ENCODE measurements at places on chromosomes 2 and 18. TPM values are rescaled to one million over a fixed set of nuclear protein-coding genes. Genes with fewer than 3 reads are reported as not detected.

DTNB gene
- total RNA-seq, result 33.5 TPM

UGT1A4 gene
- total RNA-seq, result not detected

ALK gene
- not detected for total RNA-seq

LIPG gene
- 0.71 TPM for total RNA-seq

IL36B gene
- total RNA-seq, result not detected

PLA2R1 gene
- total RNA-seq, result not detected

KCNIP3 gene
- total RNA-seq, result not detected

AQP4 gene
- not detected for total RNA-seq

EMILIN1 gene
- total RNA-seq, result 0.40 TPM

TMEM18 gene
- 27.0 TPM for total RNA-seq

STAM2 gene
- total RNA-seq, result 14.9 TPM

SCYGR5 gene
- not detected for total RNA-seq

UGGT1 gene
- 67.2 TPM for total RNA-seq

NRP2 gene
- 3.8 TPM for total RNA-seq

MYOM1 gene
- 0.95 TPM for total RNA-seq

PCARE gene
- total RNA-seq, result not detected

ZC3H8 gene
- total RNA-seq, result 27.1 TPM

CHST10 gene
- 6.2 TPM for total RNA-seq

IL1B gene
- 0.37 TPM for total RNA-seq

SOX11 gene
- not detected for total RNA-seq

GALR1 gene
- not detected for total RNA-seq

MC2R gene
- total RNA-seq, result not detected

POTEI gene
- not detected for total RNA-seq

LIMS4 gene
- not detected for total RNA-seq

C2orf92 gene
- total RNA-seq, result 7.4 TPM

OR6B2 gene
- not detected for total RNA-seq

MYO7B gene
- 1.5 TPM for total RNA-seq

CD8B2 gene
- total RNA-seq, result 0.09 TPM

STAT4 gene
- total RNA-seq, result 59.5 TPM

SGO2 gene
- total RNA-seq, result 56.7 TPM

HOXD8 gene
- total RNA-seq, result not detected

ACMSD gene
- total RNA-seq, result not detected

TLK1 gene
- 83.7 TPM for total RNA-seq

FER1L5 gene
- not detected for total RNA-seq

GPR39 gene
- not detected for total RNA-seq

RPRD1A gene
- total RNA-seq, result 27.9 TPM

SH3RF3 gene
- 1.4 TPM for total RNA-seq

AMER3 gene
- total RNA-seq, result not detected

TXNDC2 gene
- not detected for total RNA-seq

TMEM169 gene
- 1.6 TPM for total RNA-seq

CNTNAP5 gene
- not detected for total RNA-seq

TUBB8B gene
- not detected for total RNA-seq

FAM98A gene
- total RNA-seq, result 61.5 TPM

CXCR1 gene
- not detected for total RNA-seq

WNT6 gene
- not detected for total RNA-seq

SETBP1 gene
- total RNA-seq, result 6.3 TPM

QPCT gene
- 0.51 TPM for total RNA-seq

MROH2A gene
- total RNA-seq, result not detected
